ENCODE measurements at places on chromosomes 2 and 18.

GRCh38 chr2:200843993-200844948 is 20.2 kb downstream of the CLK1 start:
- DNase-seq: no peak

DNA sequence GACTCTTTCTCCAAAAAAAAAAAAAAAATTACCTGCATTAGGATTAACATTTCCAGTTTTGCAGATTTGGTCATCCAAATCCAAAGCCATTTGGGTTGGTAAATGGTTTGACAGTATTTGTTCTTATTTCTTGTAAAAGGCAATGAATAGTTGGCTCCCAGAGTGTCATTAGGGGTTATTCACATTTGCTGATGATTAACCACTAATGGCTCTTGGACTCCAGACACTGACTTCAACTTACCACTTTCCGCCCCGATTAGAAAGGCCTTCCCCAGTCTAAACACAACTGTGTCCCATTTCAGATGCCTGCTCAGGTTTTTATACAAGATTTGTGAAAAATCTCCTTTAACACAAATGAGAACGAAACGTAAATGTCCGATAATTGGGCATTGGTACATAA is 9.6 kb upstream of the TGIF1 start:
- DNase-seq: no peak

DNA sequence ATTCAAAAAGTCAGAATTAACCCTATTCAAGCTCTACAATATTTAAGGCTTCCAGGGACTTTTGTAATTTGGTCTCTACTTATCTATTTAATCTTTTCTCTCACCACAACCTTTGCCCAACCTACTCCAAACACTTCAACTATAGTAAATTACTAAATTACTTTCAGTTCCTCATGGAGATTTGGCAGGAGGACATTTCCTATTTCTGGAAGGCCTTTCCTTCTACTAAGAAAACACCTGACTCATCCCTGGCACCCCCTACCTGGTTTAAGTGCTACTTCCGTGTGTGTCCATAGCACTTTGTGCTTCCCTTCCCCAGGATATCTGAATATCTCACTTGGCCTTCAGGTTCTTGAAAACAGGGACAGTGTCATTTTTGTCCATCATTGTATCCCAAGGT is 96.3 kb downstream of the UPP2 start:
- no peak for DNase-seq

DNA sequence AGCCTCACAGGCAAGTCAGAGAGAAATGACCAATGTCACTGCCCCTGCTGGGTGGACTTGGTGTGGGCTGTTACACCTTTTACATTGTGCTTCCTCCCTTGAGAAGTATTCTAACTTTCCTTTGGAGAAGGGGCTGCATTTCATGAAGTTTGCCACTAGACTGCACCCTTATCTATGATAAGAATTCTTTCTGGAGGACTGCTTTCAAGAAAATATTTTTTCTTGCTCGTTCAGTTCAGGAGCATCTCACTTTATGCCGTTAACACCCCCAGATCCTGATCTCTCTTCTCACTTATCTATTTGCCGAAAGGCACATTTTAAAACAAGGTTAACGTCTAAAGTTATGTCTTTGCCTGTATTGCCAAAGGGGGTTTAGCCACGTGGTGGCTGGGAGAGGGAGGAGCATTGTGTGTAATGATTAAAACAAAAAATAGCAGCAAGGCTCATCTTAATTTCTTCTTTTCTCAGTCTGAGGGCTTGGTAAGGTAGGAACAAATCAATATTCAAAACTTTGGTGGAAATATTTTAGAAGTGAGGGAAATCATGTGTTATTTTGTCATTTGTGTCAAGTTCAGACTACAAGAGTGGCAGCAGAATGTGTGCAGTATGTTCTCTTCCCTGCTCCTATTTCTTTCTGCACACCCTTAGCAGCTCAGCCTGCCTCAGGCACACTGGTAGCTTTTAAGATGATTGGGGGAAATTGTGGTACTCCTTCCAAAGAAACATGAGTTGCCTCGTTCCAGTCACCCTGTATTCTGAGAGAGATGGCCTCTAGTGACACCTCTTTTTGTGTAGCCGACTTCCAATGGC is 1.6 kb upstream of the IGFBP5 start:
- no peak for DNase-seq

DNA sequence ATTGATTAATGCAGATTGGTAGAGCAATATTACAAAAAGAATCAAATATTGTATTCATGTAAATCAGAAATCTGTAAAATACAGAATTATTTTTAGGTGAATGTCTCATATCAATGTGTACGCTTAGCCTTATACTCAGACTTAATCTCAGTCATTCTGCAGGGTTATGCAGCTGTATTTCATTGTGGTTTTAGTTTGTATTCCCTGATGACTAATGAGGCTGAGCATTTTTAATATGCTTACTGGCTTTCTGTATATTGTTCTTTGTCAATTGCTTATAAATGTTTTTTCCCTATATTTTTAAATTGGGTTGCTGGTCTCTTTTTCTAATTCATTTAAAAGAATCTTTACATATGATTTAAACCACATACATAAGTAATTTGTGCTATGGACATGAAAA is 50.1 kb downstream of the CDH19 start:
- DNase-seq: no peak

GRCh38 chr2:227450926-227451654 is 20.9 kb upstream of the AGFG1 start:
- DNase-seq: no peak

DNA sequence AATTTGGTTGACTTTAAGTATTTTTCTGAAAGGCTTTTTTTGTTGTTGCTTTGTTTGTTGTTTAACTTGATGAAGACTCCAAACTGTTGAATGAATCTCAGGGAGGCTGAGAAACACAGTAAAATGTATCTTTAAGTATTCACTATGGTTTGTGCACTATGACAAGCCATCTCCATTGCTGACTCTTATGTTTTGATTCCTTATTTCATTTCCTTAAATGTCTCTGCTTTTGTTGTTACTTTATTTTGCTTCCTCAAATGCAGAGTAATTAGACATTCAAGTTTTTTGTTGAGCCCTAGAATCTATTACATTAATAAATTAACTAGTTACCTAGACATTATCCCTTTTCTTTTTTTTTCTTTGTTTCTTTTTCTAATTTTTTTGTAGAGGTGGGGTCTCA is 46.3 kb upstream of the SLC39A10 start:
- no peak for DNase-seq

- DNase-seq: no peak
Measured at GRCh38 chr2:120399889-120400240, 53.9 kb downstream of the INHBB start.

- no peak for DNase-seq
Measured at GRCh38 chr2:201960305-201960704, 73.3 kb upstream of the FZD7 start.

- no peak for DNase-seq
Measured at GRCh38 chr2:57141269-57141668, 905.3 kb upstream of the VRK2 start.

- DNase-seq: no peak
Measured at GRCh38 chr18:76558881-76559667, 64.0 kb upstream of the ZNF516 start.

- peak; percentile 16 for DNase-seq
Measured at GRCh38 chr2:44360749-44361329, 455 bp downstream of the PREPL start.

- DNase-seq: no peak
Measured at GRCh38 chr18:79853993-79854364, 56.2 kb downstream of the KCNG2 start.

- no peak for DNase-seq
Measured at GRCh38 chr18:35172451-35173035, 68.3 kb upstream of the ZNF397 start.

DNA sequence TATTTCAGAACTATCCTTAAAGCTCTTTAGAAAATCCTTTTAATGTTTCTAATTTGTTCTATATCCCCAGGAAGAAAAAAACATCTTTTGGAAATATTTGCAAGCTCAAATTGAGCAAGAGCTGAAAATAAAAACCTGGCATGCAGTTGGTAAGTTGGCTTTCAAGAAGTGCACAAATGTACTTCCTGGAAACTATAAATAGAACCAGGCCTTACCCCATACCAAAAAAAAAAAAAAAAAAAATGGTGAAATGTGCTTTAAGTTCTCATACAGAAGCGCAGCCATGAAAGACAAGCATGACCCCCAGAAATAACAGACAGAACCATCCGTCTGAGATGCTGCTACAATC is 178.5 kb downstream of the HDAC4 start:
- no peak for DNase-seq

- no peak for DNase-seq
Measured at GRCh38 chr2:221103930-221104329, 468.2 kb downstream of the EPHA4 start.

GRCh38 chr2:61065714-61066709 is at the start of gene SANBR:
Gene SANBR, plus strand, starts transcription at chr2:61065871. Its CDS starts 4,480 bp downstream, at chr2:61070351.
- peak; percentile 68 for DNase-seq

GRCh38 chr2:172697296-172697695 is 38.3 kb upstream of the RAPGEF4 start:
- no peak for DNase-seq

DNA sequence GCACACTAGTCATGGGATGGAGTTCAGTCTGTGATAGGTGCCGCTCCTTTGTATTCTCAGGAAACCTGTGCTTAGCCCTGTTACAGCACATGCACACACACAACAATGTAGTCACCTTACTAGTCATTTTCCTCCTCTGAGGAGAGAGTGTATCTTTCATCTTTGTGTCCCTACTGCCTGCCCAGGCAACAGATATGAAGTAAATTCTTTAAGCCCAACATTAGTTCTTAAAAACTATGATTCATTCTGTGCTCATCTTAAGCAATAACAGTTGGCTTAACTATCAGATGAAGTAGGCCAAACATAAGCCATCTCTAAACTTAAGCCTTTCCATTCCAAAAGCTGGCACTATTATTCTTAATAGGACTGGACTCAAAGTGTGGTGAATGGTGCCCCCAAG is 186.5 kb downstream of the LNPK start:
- no peak for DNase-seq

DNA sequence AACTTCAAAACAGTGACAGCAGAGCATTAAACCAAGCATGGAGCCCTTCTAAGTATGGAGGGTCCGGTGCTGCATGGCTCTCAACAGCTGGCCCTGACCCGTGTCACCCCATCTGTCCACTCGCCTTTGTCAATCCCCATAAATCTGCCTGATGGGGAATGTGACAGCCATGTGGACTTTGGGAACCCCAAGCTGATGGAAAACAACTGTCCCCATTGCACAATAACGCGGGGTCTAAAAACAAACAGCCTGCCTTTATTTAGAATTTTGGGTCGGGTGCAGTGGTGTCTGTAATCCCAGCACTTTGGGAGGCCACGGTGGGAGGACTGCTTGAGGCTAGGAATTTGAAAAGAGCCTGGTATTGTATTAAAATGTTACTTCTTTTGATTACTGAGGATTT is 17.1 kb upstream of the THADA start:
- DNase-seq: no peak

- no peak for DNase-seq
Measured at GRCh38 chr2:239523147-239523953, 122.5 kb upstream of the HDAC4 start.

GRCh38 chr2:121144111-121144510 is 140.9 kb downstream of the TFCP2L1 start:
- no peak for DNase-seq

DNA sequence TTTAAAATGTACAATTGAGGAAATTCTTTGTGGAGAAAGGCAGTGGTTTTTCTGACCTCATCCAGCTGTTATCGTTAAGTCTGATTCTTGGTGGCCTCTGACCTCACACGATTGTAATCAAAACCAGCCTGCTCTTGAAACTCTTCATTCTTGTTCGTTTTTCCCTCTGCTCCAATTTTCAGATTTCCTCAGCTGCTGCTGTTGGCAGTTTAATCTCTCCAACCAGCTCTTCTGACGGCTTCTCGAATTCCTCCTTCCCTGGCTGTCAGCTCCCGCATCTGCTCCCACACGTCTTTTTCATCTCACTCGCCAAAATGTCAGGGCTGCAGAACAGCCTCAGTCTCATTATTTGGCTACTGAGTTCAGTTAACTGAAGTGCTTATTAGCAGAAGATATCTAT is 136.1 kb downstream of the DCDC2C start:
- no peak for DNase-seq

DNA sequence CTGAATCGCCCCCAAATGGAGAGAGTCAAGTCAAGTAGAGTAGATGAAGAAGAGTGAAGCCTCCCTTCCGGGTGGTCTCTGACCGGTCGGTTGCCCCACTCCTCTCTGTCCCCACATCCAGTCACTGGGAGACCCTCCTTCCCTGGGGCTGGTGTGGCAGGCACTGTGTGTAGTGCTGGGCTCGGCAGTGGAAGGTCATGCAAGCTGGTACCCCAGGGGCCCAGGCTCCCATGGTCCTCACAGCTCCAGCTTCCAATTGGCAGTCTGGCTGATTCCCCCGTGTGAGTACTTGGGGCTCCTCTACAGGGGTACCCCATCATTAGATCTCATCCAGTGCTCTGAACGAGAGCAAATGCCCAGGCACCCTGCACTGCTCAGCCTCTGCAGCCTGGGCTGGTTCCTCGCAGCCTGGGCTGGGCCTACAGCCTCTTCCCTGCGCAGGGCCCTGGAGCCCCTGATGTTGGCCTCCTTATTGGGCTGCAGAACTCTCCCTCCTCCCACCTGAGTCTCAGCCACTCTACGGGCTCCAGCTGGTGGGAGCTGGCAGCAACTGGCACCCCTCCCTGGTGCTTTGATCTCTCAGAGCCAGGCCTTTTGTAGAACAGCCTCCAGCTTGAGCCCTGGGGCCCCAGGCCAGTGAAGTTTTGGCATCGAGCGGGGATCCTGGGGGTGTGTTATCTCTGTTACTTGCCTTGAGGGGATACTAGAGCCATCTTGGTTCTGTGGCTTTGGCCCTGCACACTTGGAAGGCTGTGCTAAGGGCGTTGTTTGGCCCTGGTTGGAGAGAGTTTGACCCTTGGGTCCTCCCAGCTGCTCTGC is 187.8 kb upstream of the HDAC4 start:
- no peak for DNase-seq

GRCh38 chr2:9539531-9539930 is 16.1 kb downstream of the ADAM17 start:
- DNase-seq: no peak

Data from NCI-H1092 (cell line).